ENCODE measurements at places on chromosomes 1 and 21. TPM values are rescaled to one million over a fixed set of nuclear protein-coding genes. Genes with fewer than 3 reads are reported as not detected.

FCER1G gene
- total RNA-seq: not detected

DNA sequence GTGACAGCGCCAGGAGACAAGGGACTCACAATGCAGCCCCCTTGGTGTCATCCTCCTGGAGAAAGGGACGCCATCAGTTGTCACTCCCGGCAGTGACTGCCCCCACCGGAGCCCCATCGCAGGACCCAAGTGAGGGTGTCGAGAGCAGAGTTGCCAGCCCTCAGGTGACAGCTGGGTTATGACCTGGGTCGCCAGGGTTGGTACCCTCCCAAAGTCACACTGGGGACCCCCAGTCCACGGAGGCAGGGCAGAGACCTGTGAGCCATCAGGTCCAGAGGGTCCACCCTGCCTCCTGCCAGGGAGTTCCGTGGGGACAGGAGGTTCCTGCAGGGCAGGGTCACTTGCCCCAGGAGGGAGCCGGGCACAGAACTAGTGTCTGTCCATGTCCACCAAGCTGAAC, 78.2 kb upstream of the IFFO2 start:
- DNase-seq: no peak

- no peak for DNase-seq
These were observed 6.1 kb upstream of the C4BPA start for GRCh38 chr1:207097871-207098324.

- peak; percentile 31 for DNase-seq
These were observed 2.1 kb downstream of the C8B start for GRCh38 chr1:56963667-56964066.

GRCh38 chr1:193656841-193657240, 470.4 kb upstream of the B3GALT2 start:
- no peak for DNase-seq

GRCh38 chr1:192065087-192065486, 93.2 kb upstream of the RGS18 start:
- DNase-seq: no peak

- DNase-seq: peak; percentile 42
These were observed 114.1 kb downstream of the LHX4 start for GRCh38 chr1:180343921-180344769.

GRCh38 chr21:32370998-32371766, 21.6 kb downstream of the URB1 start:
- peak; percentile 47 for DNase-seq

- no peak for DNase-seq
These were observed 4.4 kb upstream of the C4BPB start for GRCh38 chr1:207084232-207084631.

GRCh38 chr1:9865724-9866123, 42.0 kb upstream of the CLSTN1 start:
- no peak for DNase-seq

GRCh38 chr1:214276786-214277185, 4.2 kb upstream of the SMYD2 start:
- DNase-seq: no peak

DEPDC1 gene
- total RNA-seq: 36.1 TPM

DNA sequence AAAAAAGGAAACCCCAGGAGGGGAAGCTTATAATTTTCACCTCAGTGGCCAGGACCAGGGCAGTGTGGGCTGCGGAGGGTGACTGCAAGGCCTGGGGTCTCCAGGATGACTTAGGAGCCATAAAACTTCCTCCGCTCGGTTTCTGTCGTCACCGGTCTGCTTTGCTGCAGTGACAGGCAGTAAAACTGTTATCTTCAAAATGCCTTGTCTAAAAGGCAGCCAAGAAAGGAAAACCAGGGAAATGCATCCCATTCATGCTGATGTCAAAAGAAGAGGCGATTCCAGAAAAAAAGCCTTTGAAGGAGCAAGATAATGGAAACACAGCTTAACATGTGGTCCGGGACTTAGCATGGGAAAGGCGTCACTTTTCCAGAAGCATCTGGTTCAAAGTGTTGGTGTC, 42.0 kb downstream of the COL6A1 start:
- peak; percentile 39 for DNase-seq

GRCh38 chr1:71046891-71047634, 553 bp downstream of the PTGER3 start:
- DNase-seq: no peak

GRCh38 chr1:101826416-101826815, 170.3 kb downstream of the OLFM3 start:
- no peak for DNase-seq

DNA sequence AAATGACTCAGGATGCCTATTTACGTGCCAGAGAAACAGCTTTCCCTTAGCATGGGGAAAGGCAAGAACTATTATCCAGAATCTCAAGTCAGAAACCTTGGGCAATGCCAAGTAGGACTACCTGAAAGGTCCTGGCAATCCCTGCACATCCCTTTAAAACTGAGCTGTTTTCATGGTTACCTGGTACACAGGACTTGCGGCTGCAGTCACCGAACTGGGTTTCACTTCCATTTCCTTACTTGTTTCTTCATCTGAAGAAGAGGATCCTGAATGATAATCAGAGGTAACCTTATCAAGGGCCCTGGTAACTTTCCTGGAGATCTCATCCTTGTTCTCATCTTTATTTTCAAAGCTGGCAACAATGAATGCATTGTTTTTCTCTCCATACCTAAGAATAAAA, 14.3 kb downstream of the BTG3 start:
- DNase-seq: no peak

FAM177B gene
- not detected for total RNA-seq

OR10Z1 gene
- total RNA-seq: not detected

FLG2 gene
- not detected for total RNA-seq

DNA sequence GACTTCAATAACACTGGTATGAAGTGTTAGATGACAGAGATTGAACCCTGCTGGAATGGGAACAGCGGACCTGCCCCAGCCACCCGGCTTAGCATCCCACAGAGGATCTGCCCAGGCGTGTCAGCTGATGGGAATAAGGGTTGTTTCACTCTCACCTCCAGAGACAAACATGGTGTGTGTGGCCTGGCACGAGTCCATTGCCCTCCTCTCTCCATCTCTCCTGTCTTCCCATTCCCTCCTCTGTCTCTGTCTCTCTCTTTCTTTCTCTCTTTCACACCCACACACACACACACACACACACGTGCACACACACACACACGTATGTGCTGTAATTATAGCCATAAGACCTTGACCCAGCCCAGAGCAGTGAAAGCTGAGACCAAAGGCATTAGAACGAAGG, 200.2 kb downstream of the HIVEP3 start:
- no peak for DNase-seq

All from fibroblast of the aortic adventitia (primary cell).